Stimulated activated naive CD8-positive, alpha-beta T cell treated with anti-CD3 and anti-CD28 coated beads, Interleukin-15, Interleukin-2, amounts not matched to agents 100 U/mL and 50 U/mL, for 24 hours (primary cell): ENCODE measurements at places on chromosomes 3 and 15.

- DNase-seq: no peak
These were observed 68.4 kb upstream of the MFGE8 start for GRCh38 chr15:88981244-88982215.

- DNase-seq: no peak
These were observed 63.2 kb downstream of the AKAP13 start for GRCh38 chr15:85443593-85444087.

DNA sequence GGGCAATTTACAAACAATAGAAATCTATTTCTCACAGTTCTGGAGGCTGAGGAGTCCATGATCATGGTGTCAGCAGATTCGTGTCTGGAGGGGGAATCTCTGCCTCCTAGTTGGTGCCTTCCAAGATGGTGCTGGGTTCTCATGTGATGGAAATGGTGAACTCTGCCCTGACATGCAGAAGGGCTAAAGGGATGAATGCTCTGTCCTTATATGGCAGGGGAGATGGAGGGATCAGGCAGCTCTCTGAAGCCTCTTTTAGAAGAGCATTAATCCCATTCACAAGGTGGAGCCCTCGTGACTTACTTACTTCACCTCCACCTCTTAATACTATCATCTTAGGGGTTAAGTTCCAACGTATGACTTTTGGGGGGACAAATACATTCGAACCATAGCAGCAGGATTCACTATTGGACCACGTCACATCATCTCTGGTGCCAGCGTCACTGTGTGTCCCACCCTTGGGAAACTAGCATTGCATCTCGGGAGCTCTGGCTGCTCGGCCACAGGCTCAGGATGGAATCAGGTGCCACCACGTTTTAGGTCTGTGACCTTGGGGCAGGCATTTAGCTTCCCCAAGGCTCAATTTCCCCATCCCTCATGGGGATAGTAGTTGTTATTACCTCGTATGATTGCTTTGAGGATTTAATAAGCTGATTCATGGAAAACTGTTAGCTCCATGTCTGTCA is 53.0 kb downstream of the SV2B start:
- DNase-seq: no peak

DNA sequence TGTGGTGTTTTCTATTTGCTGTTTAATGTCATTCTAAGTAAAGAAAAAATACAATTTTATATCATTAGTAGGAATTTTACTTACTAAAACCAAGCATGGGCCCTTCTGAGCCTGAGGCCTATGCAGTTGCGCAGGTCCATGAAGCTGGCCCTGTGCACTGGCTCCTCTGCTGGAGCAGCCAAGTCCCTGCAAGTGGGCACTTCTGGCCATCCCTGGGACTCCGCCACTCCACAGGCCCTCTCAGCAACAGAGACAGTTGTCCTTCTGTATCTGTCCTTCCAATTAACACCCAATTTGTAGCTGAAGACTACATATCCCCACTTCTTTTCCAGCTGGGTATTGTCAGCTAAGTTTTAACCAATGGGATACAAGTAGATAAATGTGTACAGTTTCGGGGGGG is 49.9 kb upstream of the RYK start:
- DNase-seq: no peak

- no peak for DNase-seq
These were observed 23.1 kb downstream of the SRPRB start for GRCh38 chr3:133828576-133829309.

GRCh38 chr3:77320514-77320913 is 280.6 kb downstream of the ROBO2 start:
- no peak for DNase-seq

- no peak for DNase-seq
These were observed 271.2 kb upstream of the TRIM42 start for GRCh38 chr3:140406655-140407054.

DNA sequence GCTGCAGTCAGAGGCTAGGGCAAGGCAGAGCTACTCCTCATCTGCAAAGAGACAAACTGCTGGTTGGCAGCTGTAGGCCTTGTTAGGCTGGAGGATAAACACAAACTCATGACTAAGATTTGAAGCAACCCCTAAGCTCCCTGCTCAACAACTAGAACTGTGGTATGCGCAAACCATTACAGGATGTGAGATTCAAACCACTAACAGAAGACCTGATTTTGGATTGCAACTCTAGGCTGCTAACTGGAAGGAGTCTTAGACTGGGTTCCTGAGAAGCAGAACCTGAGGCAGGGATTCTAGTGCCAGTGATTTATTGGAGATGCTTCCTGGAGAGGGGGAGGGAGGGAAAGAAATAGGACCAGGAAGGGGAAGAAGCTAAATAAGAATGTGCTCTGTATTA is 22.5 kb downstream of the CCR4 start:
- DNase-seq: no peak

- no peak for DNase-seq
These were observed 49.8 kb downstream of the ZNF445 start for GRCh38 chr3:44427683-44428082.

GRCh38 chr15:62969442-62970089 is 73.0 kb upstream of the TPM1 start:
- DNase-seq: no peak
